Panc1 (cell line): ENCODE measurements at places on chromosomes 5 and 9. TPM values are rescaled to one million over a fixed set of nuclear protein-coding genes. Genes with fewer than 3 reads are reported as not detected.

Gene FCN2
- total RNA-seq = not detected

Gene SHOC1
- 0.10 TPM for total RNA-seq

Gene FOXD1
- total RNA-seq = 63.3 TPM

Gene TICAM2
- total RNA-seq = 1.6 TPM

Gene ORM2
- 0.77 TPM for total RNA-seq

Gene FOXD4L6
- not detected for total RNA-seq

Gene MYMK
- total RNA-seq = not detected

Gene ITK
- 0.26 TPM for total RNA-seq

Gene SLC6A18
- total RNA-seq = not detected

Gene IGIP
- 7.7 TPM for total RNA-seq

Gene BRINP1
- not detected for total RNA-seq

Gene NTNG2
- 5.1 TPM for total RNA-seq

Gene PITX1
- total RNA-seq = 41.5 TPM

Gene CDO1
- not detected for total RNA-seq

Gene DNAJC25
- 6.0 TPM for total RNA-seq

Gene UBQLN1
- 92.8 TPM for total RNA-seq
